ENCODE measurements at places on chromosomes 6 and 20.

DNA sequence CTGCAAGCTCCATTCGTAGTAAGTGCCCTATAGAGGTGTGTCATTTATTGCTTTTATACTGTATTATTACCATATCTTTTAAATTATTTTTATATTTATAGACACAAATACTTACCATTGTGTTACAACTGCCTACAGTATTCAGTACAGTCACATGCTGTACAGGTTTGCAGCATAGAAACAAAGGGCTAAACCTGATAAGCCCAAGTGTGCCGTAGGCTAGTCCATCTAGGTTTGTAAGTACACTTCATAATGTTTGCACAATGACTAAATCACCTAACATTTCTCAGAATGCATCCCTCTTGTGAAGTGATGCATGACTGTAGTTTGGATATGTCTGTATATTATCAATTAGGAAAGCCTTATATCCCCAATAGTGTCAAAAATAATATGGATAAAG, 122.8 kb downstream of the CLVS2 start:
- H3K4me3 ChIP-seq = no peak overlapping the region
- H3K4me1 ChIP-seq = no peaks in the 10 kb centered on the region
- no peak for DNase-seq
- H3K27ac ChIP-seq = no peak overlapping the region

DNA sequence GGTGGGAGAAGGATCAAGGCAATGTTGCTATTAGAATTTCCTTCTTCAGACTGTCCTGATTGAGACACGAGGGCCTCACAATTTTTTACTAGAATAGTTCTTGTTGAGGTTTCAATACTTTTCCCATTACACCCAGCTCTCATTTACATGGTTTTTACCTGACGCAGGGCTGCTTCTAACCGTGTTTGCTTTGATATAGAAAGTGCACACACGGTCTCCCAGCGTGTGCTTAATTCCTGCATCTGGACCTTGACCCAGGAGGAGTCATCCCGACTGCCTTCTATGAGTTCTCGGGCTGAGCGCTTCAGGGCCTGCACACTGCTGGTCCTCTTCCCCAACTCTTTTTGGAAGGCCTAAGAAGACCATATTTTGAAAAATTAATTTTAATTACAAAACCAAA, 160.2 kb downstream of the DST start:
- no peaks in the 10 kb centered on the region for H3K27me3 ChIP-seq
- no peak overlapping the region for H3K27ac ChIP-seq
- H3K36me3 ChIP-seq = no peaks in the 10 kb centered on the region
- DNase-seq = peak; percentile 78
- H3K4me3 ChIP-seq = no peak overlapping the region

DNA sequence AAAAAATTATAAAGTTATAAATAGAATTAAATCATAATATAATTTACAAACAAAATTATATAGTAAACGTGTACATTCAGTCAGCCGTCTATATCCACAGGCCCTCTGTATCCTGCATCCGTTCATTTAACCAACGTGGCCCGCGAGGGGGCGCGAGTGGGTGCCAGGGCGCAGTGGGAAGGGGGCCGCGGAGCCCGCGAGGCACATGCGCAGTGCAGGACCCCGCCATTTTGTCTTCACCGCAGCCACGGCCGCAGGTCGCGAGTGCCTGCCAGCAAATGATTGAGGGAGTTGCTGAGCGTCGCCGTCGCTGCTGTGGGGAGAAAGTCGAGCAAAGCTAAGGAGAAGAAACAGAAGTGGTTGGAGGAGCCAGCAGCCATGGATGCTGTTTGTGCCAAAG, 53.4 kb upstream of the ECI2 start:
- H3K4me1 ChIP-seq = no peaks in the 10 kb centered on the region
- no peaks in the 10 kb centered on the region for H3K36me3 ChIP-seq
- DNase-seq = no peak
- H3K27ac ChIP-seq = no peak overlapping the region

- H3K4me3 ChIP-seq = no peak overlapping the region
- DNase-seq = no peak
- H3K36me3 ChIP-seq = no peaks in the 10 kb centered on the region
- H3K4me1 ChIP-seq = peaks cover 16% of the 10 kb centered on the region
Observed at GRCh38 chr6:111597291-111598086, 8.2 kb downstream of the TRAF3IP2 start.

DNA sequence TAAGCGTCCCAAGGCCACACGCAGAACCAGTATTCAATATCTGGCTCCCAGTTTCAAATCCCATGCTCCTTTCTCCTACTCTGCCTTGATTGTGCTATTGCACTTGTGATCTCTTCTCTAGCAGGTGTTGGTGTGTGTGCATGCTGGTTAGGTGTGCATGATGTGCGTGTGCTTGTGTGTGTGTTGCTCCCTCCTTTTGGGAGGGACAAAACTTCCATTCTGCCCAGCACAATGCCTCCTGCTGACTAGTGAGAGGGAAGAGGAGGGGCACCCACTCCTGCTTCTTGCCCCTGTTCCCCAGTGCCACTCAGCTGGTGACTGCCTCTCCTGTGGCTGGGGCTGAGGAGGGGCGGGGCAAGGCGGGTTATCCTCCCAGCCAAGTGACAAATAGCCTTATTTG, 19.7 kb downstream of the CD40 start:
- no peaks in the 10 kb centered on the region for H3K36me3 ChIP-seq
- H3K4me1 ChIP-seq = no peaks in the 10 kb centered on the region
- no peak overlapping the region for H3K4me3 ChIP-seq
- H3K27me3 ChIP-seq = no peaks in the 10 kb centered on the region

- H3K4me1 ChIP-seq = no peaks in the 10 kb centered on the region
- H3K36me3 ChIP-seq = no peaks in the 10 kb centered on the region
- H3K27ac ChIP-seq = no peak overlapping the region
Observed at GRCh38 chr6:139977887-139978332, 603.5 kb upstream of the CITED2 start.
